Neural progenitor cell (in vitro differentiated cells): ENCODE measurements at places on chromosomes 1 and 21. TPM values are rescaled to one million over a fixed set of nuclear protein-coding genes. Genes with fewer than 3 reads are reported as not detected.

DNA sequence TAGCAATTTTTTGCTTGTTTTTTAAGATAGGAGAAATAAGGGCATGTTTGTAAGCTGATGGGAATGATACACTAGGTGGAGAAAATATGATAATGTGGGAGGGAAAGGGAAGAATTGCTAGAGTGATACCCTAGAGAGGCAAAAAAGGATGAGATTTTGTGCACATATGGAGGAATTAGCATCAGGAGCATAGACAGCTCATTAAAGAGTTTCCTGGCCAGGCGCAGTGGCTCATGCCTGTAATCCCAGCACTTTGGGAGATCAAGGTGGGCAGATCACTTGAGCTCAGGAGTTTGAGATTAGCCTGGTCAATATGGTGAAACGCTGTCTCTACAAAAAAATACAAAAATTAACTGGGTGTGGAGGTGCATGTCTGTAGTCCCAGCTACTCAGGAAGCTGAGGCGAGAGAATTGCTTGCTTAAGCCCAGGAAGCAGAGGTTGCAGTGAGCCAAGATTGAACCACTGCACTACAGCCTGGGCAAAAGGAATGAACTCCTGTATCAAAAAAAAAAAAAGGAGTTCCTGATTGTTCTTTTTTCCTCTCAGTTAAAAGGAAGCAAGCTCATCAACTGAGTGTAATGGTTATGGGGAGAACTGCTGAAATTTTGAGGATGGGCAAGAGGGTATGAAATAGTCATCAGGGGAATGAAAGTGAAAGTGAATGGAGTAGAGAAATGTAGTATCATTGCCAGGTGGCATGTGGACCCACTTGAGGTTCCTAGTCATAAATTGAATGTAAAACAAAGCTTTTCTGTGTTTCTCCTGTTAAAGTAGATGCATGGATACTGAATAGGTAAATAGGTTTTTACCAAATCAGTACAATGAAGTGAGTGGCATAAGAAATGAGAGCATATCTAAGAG is 35.5 kb downstream of the SH3GLB1 start:
- no peaks in the 10 kb centered on the region for H3K4me1 ChIP-seq
- H3K27me3 ChIP-seq: no peaks in the 10 kb centered on the region
- H3K36me3 ChIP-seq: peaks cover 40% of the 10 kb centered on the region
- no peak overlapping the region for H3K4me3 ChIP-seq

DNA sequence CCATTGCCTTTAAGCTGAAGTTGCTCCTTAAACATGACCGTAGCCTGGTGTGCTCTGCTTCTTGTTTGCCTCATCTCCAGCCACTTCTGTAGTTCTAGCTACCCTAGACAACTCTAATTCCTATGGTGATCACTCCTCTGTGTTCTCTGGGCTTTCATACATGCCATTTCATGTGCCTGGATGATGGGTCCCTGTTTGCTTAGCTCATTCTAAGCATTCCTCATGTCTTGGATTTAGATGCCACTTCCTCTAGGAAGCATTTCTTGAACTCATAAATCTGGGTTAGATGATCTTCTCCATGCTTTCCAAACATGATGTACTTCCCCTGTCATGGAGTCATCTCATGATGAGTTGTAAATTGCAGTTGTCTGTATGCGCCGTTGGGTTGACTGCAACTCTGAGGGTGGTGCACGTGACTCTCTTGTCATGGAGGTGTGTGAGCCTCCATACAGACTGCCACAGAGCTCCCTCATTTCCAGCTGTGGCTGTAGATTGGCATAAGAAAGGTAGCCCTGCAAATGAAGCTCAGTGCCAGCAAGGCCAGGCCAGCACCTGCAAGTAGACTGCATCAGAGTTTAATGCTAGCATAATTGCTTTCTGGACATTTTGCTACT is 77.2 kb downstream of the LAMC1 start:
- H3K4me3 ChIP-seq: no peak overlapping the region
- peaks cover 28% of the 10 kb centered on the region for H3K4me1 ChIP-seq
- DNase-seq: no peak
- no peak overlapping the region for H3K27ac ChIP-seq
- no peaks in the 10 kb centered on the region for H3K27me3 ChIP-seq

DNA sequence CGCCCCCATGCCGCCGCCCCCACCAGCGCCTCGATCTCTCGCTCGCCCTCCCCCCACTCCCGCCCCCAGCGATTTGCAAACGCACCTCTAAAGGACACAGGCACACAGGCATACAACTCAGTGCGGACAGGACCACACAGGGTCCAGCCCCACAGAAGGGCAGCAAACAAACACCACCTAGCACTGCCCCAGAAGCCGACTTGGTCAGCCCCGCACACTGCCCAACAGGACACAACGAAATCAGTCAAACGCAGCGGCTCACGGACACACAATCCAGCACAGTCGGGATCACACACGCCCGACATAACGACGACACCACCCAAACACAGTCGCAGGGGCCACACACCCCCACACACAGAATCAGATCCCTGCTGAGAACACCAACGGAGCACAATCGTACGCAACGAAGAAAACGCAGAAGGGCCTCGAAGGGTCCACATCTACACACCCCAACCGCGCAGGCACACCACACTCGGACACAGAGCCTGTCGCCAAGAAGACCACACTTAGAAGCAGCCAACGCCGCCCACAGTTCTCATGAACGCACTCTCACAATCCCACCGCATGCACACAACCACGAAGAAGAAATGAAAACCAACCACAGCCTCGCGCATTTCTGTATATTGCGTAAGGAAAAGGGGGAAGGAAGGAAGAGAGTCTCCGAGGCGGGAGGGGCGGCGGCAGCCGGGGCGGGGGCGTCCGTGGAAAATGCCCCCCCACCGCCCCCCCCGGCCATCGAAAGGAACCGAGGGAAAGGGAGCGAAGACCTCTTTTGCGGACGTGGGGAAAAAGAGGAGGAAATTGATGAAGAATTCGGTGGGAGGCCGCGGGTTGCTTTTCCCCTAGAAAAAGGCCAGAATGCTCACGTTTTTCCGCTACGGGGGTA is 481 bp downstream of the TAL1 start:
- H3K27ac ChIP-seq: no peak overlapping the region
- H3K4me3 ChIP-seq: peak overlapping the region; percentile 38
- peaks cover 39% of the 10 kb centered on the region for H3K4me1 ChIP-seq
- DNase-seq: peak; percentile 66
- peaks cover 100% of the 10 kb centered on the region for H3K27me3 ChIP-seq
- no peaks in the 10 kb centered on the region for H3K36me3 ChIP-seq

DNA sequence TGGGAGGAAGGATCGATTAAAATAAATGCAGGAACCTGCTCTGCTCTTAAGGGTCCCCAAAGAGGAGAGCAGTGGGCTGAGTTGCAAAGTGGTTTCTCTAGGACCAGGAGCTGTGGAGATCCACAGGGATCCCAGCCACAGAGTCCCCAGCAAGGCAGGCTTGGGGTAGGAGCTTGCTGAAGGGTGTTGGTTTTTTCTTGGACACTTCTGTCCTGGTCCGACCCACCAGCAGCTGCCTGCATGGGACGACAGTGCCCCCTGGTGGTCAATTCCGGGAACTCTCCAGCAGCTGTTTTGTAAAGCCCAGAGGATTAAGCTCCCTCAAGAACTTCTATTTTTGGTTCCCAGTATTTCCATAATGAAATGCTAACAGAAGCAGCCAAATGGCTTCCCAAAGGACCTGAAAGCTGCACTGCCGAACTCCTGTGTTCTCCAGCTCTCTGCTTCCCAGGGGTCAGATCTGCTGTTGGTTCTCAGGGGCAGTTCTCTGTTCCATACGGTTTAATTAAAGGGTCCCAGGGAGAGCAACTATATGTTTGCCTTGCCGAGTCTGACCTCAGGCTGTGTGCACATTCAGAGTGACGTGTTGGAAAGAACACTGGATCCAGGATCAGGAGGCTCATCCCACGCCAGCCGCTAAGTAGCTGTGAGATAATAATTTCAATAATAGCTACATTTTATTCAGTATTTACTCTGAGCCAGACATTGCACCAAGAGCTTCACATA is 23.2 kb downstream of the NENF start:
- no peak overlapping the region for H3K4me3 ChIP-seq
- peaks cover 2% of the 10 kb centered on the region for H3K4me1 ChIP-seq
- peak; percentile 83 for DNase-seq
- no peaks in the 10 kb centered on the region for H3K27me3 ChIP-seq
- H3K36me3 ChIP-seq: no peaks in the 10 kb centered on the region

GRCh38 chr1:116481934-116482333 is 88.9 kb downstream of the CD58 start:
- H3K36me3 ChIP-seq: no peaks in the 10 kb centered on the region
- H3K27me3 ChIP-seq: no peaks in the 10 kb centered on the region
- no peak overlapping the region for H3K27ac ChIP-seq
- no peak overlapping the region for H3K4me3 ChIP-seq

C1orf141 gene
- not detected in 2 replicates for total RNA-seq

DNA sequence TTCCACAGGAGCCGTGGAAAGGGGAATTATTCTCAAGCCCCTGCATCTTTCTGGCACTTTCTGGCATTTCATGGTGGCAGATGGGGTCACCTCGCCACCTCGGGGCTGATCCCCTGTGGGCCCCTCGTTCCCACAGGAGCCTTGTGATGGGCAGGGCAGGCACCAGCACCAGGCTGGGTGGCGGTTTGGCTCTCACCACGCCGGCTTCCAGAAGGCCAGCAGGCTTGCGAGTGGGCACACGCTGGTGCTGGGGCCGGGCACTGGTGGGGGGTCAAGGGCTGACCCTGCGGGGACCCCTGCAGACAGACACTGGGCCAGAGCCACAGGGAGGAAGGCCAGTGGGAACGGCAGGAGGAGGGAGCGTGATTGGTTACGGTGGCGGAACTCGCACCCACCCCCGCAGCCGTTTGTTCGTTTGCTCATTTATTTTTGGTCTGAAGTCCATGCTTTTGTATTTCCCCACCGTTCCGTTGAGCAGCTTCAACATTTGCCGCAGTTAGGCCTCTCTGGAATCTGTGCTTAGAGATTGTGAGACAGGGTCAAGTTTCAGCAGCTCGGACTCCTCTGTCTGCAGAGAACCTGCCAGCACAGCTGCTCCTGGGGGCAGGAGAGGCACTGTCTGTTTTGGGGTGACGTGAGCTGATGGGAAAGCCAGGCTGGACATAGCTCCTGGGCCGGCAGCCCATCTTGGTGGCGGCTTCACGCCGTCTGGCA is 5.3 kb downstream of the COL18A1 start:
- no peaks in the 10 kb centered on the region for H3K36me3 ChIP-seq
- no peak overlapping the region for H3K27ac ChIP-seq
- no peak overlapping the region for H3K4me3 ChIP-seq

GPA33 gene
- total RNA-seq: 0.52 and 0.90 TPM in 2 replicates
